ENCODE measurements at places on chromosomes 6 and 20.

DNA sequence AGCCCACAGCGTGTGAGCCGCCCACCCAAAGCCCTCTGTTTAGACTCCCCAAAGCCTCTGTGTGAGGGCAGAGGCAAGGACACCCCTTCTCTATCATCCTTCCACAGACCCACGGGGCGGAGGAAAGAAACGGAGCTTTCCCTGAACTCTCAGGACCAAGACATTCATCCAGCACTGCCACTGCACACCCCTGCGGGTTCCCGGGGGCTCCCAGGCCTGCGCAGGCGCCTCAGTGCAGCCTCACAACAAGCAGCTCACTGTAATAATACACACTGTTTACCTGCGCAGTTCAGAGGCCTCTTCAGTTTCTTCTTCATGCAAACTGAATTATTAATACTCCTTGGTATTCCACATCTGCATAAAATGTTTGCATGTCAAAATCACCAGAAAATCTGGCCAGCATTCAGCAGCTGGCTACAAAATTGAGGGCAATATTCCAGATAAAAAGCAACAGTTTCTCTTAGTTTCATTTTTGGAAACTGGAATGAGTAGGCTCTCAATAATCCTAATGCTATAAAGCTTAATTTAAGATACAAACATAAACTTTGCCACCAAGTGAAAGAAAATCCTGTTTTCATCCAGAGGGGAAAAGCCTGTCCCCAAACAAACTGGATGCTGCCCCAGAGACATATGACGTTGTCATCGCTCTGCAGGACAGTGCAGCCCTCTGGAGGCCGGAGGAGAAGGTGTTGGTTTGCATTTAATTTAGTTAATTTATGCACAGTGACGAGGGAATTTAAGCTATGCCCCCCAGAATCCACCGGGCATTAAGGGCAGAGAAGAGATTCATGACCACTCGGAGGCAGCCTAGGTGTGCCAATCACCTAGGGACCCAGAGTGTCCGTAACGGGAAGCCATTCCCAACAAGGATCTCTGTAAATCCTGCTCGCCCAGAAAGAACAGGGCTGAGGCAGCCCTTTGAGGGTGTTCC is 45.3 kb downstream of the NINL start:
- DNase-seq = no peak

- no peak for DNase-seq
Observed at GRCh38 chr6:5191222-5191621, 69.5 kb downstream of the LYRM4 start.

DNA sequence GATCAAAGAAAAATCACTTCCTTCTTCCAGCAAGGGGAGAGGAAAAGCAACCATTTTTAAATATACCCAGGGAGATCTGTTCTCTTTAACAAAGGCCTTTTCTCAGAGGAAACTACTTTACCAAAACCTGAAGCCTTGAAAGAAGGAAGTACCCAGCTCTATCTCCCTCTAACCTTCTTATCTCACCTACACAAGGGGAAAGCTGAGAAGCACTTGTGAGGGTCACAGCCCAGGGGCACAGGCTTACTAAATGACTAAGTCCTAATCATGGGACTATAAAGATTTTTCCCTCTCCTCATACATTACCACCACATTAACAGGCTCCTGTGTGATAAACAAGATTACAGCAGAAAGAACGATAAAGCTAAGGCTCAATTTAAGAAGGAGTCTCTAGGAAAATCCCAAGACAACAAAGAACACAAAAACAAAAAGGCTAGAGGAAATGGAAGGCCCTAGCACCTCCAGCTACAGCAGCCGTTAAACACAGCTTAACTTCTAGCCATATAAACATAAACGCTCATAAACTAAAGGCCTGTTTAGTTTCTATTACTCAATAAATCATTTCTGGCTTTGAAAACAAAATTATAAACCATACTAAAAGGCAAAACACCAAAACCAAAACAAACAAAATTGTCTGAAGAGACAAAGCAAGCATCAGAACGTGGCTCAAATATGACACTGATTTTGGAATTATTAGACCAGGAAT is 284.9 kb upstream of the ECI2 start:
- DNase-seq = no peak

GRCh38 chr6:55445648-55446204 is 118.5 kb downstream of the GFRAL start:
- no peak for DNase-seq

DNA sequence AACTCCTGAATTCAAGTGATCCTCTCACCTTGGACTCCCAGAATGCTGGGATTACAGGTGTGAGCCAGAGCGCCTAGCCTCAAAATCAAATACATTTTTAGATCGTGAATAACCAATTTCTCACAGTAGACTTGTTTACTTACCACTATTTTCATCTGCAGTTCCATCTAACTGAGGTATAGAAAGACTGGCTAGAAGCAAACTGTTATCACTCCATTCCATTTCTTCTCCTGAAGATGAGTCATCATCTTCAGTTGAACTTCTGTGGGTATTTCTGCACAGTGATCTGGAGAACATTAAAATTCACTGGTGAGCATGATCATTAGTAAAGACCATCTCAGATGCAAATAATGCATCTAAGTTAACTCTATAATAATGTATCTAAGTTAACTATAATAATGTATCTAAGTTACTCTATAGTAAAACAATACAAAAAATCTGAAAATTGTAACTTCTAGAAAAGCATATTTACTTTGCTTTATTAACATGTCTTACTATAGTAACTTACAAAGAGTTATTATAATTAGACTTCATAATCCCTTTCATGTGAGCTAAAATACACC is 105.4 kb downstream of the REV3L start:
- no peak for DNase-seq

DNA sequence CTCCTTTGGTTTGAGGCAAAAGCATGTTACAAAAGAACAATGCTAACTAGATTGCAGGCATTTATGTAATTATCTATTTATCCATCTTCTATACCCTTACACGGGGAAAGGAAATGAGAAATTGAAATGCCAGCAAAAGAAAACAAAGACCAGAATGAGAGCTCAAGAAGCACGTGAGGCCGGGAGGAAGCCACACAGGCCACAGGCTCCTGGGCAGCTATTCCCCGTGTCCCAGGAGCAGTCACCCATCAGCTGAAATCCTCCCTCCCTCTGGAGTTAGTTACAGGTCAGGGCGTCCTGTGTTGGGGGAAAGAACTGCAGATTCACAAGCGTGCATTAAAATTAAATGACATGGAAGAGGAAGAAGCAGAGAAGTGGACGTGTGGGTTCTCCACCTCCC is 64.7 kb upstream of the RPS6KA2 start:
- no peak for DNase-seq

- peak; percentile 38 for DNase-seq
Observed at GRCh38 chr6:33620158-33620855, 815 bp upstream of the ITPR3 start.

GRCh38 chr6:34506718-34507117 is 40.8 kb downstream of the PACSIN1 start:
- no peak for DNase-seq

GRCh38 chr6:125228981-125229479 is 72.7 kb downstream of the HDDC2 start:
- no peak for DNase-seq

GRCh38 chr20:57428324-57429158 is 37.3 kb downstream of the RBM38 start:
- no peak for DNase-seq

- DNase-seq = no peak
Observed at GRCh38 chr6:142015011-142015410, 117.7 kb upstream of the GJE1 start.

DNA sequence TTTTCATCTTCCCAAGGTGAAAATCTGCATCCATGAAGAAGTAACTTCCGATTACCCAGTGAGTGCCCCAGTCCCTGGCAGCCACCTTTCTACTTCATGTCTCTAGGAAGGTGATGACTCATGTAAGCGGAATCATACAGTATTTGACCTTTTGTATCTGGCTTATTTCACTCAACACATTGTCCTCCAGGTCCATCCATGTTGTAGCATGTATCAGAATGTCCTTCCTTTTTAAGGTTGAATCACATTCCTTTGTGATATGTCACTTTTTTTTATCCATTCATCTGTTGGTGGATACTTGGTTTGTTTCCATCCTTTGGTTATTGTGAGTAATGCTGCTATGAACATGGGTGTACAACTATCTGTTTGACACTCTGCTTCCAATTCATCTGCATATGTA is 176.3 kb upstream of the CDYL start:
- no peak for DNase-seq

DNA sequence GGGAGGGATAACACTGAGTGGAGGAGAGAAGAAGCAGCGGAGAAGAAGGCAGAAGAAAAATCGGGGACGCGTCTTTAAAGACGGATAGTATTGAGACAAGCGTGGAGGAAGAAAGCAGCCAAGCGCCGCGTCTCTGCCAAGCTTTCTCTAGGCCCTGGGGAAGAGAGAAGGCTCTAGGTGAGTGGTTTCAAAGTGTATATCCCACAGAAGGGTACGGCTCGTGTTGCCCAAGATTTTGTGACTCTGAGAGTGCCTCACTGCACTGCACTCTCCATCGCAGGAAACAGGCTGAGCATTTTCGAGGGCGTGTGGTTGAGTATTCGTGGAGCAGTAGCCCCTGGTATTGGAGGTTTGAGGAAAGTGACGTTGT is 185.4 kb downstream of the TRIM27 start:
- DNase-seq = no peak

GRCh38 chr6:115441651-115442050 is 619.0 kb downstream of the FRK start:
- no peak for DNase-seq

GRCh38 chr20:62712606-62713005 is 4.0 kb downstream of the NTSR1 start:
- DNase-seq = no peak

- DNase-seq = no peak
Observed at GRCh38 chr6:52189974-52190373, 3.8 kb downstream of the IL17A start.

- DNase-seq = no peak
Observed at GRCh38 chr6:17506531-17506930, 93.6 kb upstream of the FAM8A1 start.

GRCh38 chr20:63377951-63378381 is 16.8 kb upstream of the CHRNA4 start:
- no peak for DNase-seq

DNA sequence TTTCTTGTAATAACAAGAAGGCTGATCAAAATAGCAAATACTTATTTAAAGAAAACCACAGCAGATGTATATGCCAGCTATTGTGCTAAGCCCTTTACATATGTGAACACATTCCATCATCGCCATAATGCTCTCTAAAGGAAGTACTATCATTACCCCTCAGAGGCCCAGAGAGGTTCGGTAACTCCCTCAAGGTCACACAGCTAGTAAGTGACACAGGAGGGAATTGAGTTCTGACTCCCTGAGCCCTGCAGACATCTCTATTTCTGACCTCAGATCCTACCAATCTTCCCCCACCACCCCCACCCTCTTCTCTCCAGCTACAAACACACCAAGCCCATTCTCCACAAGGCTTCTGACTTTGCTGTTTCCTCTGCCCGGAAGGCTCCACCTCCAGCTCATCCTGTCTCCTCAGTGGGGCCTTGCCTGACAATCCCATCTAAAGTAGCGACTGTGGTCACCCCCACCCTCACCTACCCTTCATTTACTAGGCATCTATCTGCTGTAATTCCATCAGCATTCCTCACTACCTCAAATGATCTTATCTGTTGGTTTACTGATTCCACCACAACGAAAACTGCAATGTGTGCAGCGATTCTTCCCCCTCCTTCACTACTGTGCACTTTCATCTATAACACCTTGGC is 234.5 kb downstream of the LRFN2 start:
- DNase-seq = no peak

DNA sequence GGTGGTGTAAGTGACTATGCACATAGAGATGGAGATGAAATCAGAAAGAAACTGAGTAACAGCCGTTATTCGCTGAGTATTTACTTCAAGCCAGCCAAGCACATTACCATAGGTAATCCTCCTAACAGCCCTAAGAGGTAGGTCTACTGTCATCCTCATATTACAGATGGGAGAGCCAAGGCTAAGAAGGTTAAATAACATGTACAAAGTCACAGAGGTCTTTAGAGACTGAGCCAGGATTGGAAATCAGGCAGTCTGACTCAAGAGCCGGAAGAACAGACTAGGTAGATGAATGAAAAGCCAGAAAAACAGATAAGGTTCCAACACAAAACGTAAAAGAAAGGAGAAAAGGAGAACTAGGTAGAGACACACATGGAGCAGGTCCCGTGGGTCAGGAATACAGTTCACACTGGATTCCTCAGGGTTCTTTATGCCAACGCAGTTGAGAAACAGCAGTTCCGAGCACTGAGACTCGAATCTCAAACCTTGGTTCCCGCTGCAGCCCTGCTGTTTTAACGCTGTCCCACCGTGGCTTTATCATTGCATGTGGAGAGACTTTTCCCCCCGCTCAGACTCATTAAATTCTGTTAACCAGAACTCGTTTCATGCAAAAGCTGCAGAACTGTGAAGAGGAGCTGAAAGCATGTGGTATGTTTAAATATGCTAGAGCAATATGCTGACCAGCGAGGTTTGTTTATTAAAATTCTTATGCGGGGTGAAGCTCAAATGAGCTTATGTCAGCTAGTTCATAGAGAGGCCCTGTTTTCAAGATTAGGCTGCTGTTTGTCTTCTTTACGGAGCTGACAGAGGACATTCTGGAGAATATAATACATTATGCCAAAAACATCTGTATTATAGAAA is 537.9 kb downstream of the CD83 start:
- DNase-seq = no peak

DNA sequence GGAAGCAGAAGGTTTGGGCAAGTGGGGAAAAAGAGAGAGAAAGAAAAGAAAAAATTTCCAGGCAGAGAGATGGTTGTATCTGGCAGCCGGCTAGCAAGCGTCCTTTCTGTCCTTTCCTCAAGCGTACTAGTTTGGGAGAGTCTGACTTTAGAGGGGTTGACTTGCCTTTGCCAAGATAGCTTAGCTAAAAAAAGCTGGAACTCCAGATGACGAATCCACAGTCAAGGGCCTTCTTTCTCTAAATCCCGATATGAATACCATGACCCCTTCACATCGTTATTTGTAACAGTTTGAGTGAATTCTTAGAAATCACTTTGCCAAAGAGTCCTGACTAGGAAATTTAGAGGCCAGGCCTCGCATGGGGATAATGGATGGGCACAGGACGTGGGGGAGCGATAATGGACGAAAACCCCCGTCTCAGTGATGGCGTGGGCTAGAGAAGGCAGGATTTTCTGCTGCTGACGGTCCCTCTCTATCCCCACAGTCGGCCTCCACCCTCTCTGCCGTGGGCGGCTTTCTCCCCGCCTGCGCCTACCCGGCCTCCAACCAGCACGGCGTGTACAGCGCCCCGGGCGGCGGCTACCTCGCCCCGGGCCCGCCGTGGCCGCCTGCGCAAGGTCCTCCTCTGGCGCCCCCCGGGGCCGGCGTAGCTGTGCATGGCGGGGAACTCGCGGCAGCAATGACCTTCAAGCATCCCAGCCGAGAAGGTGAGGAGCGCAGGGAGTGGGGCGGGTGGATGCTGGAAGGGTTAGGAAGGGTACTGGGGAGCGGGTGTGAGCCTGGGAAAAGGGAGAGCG is 3.5 kb downstream of the PAX1 start:
- DNase-seq = no peak

Measured in CD4-positive, alpha-beta T cell (primary cell).